ENCODE measurements at places on chromosomes 5 and 9. TPM values are rescaled to one million over a fixed set of nuclear protein-coding genes. Genes with fewer than 3 reads are reported as not detected.

DNA sequence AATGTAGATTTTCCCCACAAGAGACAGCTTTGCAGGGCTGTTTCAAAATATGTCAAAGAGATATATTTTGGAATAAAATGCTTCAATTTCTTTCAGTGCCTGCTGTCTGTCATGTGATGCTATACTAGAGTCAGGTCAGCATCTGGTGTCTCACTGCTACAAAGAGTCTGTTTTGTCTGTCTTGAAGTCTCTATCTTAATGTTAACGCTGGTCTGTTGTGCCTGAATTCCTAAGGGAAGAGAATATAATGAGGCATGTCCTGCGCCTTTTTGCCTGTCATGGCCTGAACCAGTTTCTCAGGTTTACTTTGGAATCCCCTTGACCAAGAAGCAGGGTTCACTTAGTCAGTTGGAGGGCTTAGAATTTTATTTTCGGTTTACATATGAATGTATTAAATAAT, 176.4 kb downstream of the PDZD2 start:
- DNase-seq: no peak
- no peak overlapping the region for H3K4me3 ChIP-seq
- no peak overlapping the region for H3K27ac ChIP-seq
- H3K4me1 ChIP-seq: no peaks in the 10 kb centered on the region

- H3K27ac ChIP-seq: no peak overlapping the region
- no peak overlapping the region for H3K4me3 ChIP-seq
- no peaks in the 10 kb centered on the region for H3K27me3 ChIP-seq
- H3K4me1 ChIP-seq: no peaks in the 10 kb centered on the region
- no peaks in the 10 kb centered on the region for H3K36me3 ChIP-seq
Observed at GRCh38 chr9:5062631-5063030, 77.6 kb downstream of the JAK2 start.

- H3K4me1 ChIP-seq: peaks cover 17% of the 10 kb centered on the region
- DNase-seq: no peak
- H3K27ac ChIP-seq: no peak overlapping the region
- no peak overlapping the region for H3K4me3 ChIP-seq
Observed at GRCh38 chr9:133839822-133840329, 101.7 kb upstream of the SARDH start.

DNA sequence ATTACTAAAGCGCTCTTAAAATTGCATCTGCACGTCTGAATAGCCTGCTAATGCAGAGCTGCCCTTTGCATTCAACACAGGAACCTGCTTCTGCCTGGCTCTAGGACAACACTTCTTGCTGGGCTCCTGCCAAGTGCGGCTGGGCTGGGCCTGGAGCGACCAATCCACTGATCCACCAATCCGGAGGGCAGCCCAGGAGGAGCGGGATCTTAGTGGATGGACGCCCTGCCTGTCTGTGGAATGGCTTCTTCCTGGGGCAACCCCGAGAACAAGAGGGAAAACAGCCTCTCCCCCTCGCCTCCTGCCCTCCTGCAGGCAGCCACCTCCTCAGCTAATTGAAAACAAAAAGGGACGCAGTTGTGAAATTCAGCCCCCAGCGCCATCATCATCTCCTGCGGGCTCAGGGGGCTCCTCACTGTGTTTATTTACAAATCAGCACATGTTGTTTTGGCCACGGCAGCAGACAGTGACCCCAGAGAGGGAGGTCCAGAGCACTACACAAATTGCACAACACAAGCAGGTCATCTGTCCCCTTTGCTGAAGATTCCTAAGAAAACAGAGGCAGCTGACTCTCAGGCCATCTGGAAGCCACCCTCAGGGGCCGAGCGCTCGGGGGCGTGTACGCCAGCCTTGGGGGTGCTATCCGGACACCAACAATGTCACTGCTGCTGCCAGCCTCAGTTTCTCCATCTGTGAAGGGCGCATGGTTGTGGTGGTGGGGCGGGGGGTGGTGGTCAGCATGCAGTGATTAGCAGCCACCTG, 57.3 kb downstream of the GADD45G start:
- H3K4me3 ChIP-seq: no peak overlapping the region
- peak overlapping the region; percentile 83 for H3K27ac ChIP-seq
- no peaks in the 10 kb centered on the region for H3K36me3 ChIP-seq
- DNase-seq: peak; percentile 98
- no peaks in the 10 kb centered on the region for H3K27me3 ChIP-seq

Gene PCDHA9
- total RNA-seq: 0.68 TPM

Gene PCDHA1
- total RNA-seq: 0.14 TPM

Gene GGTA1
- 1.9 TPM for total RNA-seq
